NCI-H1694 treated with DMSO at 0.1 percent for 48 hours (cell line): ENCODE measurements at places on chromosomes 4 and X.

DNA sequence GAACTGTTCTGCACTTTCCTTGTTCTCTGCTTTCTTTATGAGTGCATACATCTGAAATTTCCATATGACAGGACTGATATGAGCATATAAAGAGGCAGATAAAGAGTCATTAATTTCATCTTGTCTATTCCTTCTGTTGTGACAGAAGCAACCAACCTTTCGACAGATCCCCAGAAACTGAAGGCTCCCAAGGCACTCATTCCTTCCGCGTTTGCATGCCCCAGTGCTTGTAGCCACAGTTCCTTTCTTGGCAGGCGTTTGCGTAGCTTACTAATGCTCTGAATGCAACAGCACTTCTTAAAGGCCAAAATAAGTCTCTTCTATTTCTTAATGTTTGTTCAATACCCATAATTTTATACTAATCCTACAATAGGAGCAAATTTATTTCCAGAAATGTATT lies 94.0 kb upstream of the TBL1X start:
- no peak for DNase-seq

DNA sequence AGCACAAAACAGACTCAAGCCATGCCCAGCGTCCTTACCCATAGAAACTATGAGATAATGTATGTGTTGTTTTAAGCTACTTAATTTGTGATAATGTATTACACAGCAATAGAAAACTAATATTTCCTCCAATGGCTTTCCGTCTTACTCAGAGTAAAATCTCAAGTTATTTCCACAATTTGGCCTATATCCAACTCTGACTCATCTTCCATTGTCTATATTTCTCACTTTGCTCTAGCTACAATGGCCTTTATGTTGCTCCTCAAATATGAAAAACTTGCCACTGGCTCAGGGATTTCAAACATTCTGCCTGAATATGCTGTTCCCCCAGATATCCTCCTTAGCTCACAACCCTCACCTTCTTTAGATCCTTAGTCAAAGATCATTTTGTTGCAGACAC lies 31.6 kb downstream of the IQCM start:
- no peak for DNase-seq

DNA sequence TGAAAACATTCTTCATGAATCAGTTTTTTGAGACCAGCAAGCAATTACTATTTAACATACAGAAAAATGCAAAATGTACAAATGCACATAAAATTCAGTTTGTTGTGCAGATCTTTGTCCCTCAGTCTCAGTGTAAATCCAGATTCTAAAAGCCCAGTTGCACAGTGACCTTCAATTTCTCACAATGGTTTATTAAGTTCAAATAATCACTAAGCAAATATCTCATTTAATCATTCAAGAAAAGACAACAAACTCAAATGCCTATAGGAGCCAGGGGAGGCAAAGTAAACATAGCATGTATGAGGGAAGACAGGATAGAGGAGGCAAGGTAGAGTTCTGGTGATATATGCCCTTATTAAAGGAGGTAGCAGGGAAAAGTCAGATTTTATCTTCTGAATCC lies 82.8 kb downstream of the PPP3CA start:
- DNase-seq, result no peak

DNA sequence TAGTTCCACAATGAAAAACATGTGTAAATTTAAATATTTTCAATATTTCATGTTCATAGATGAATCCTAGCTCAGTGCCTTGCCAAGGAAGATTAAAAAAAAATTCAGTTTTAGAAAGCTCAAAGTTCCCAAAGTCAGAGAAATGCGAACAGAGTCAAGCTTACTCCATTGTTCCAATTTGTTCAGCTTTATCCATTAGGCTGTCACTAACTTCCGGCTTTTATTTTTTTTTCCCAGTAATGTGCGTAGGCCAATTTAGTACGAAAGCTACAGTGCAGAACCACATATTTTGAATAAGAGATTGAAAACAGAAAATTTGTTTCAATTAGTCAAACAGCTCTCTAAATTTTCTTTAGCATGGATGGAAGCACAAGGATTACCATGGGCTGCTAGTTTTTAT lies 23.1 kb upstream of the KLHL2 start:
- DNase-seq, result no peak

DNA sequence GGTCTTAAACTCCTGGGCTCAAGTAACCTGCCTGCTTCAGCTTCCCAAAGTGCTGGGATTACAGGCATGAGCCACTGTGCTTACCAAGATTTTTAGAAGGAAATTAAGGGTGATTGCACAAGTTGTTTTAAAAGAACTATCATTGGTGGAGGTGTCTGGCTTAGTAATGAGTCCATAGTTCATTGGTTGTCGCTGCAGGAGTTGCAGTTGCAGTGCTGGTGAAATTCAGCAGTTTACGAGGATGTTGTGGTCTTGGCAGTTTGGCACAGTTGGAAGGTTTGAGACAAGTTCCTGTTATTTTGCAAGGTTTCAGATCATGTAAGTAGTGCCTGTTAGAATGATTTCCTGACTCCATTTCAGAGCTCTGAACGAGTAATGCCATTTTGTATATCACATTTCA lies 48.1 kb downstream of the RAB40AL start:
- peak; percentile 1 for DNase-seq

DNA sequence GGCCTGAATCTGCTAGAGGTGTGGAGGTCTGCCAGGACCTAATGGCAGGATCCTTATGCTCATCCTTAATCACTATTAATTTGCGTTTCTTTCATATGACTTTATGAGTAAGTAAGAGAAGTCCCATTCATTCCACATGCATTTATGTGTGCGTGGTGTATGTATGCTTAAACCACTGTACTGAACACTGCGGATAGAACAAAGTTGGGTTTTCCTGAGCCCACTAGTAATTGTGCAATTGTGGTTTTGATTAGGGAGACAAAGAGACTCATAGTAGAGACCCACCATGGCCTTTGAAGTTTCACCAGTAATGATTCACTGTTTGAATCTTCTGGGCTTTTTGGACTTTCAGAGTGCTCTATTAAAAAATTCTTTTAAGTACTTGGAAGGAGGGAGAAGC lies 498.5 kb upstream of the DIPK2B start:
- DNase-seq, result no peak

DNA sequence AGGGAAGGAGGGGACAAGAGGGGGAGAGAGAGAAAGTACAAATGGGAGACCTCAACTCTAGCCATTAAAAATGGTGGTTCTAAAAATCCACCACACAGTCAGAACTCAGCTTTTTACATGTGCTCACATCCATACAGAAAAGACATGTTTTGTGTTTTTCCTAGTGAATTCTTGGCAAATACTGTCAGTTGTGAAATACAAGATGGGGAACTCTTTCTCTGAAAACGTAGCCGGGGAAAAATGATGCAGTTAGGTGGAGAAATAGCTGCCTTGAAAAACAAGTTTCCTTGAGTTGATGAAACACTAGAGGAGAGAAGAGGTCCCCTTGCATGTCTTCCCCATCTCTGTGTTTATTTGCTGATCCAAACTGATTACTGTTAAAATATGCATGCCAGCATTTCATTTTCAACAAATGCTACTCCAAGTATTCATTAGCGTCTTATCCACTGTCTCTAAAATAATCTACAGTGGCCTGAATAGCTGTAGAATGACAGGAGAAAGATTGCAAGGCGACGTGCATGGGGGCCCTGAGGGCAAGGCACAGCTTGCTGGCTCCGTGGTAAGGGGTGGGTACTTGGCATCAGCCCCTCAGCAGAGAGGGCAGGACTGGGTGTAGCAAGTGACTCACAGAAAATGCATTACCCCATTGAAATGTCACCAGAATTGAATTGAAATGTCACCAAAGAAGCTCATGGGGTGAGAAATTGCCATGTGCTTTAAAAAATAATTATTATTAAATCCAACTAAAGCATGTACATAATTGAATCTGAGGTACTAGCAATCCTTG lies 48.1 kb upstream of the TBL1X start:
- no peak for DNase-seq

GRCh38 chr4:148061141-148061481 lies 329.2 kb downstream of the ARHGAP10 start:
- no peak for DNase-seq

GRCh38 chr4:173426064-173426463 lies 27.1 kb upstream of the SCRG1 start:
- no peak for DNase-seq

GRCh38 chrX:100905620-100906019 lies 23.1 kb downstream of the XKRX start:
- no peak for DNase-seq

DNA sequence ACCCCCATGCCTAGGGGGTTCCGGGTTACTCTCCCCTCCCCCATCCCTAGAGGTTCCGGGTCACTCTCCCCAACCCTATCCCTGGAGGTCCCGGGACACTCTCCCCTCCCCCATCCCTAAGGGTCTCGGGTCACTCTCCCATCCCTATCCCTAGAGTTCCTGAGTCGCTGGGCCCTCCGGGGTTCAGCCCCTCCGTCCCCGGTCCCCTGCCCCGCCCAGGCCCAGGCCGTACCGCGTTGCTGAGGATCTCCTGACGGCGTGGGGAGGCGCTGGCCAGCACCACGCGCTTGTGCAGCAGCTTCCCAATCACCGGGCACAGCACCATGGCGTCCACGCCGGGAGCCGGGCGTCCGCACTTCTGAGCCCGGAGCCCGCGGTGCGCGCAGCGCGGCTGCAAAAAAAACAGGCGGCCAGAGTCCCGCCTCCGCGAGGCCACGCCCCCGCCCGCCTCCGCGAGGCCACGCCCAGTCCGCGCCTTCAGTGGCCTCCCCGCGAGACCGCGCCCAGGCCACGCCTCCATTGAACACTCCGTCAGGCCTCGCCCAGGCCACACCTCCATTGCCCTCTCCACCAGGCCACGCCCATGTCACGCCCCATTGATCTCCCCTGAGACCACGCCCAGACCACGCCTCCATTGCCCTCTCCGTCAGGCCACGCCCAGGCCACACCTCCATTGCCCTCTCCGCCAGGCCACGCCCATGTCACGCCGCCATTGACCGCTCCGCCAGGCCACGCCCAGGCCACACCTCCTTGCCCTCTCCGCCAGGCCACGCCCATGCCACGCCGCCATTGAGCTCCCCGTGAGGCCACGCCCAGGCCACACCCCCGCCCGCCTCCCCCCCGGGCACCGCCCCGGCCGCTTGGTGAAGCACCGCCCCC lies at the start of gene ASMTL:
TSS of gene ASMTL (minus strand) at position 394 of the 879 bp plus-strand sequence. CDS start at position 325, 69 bp downstream.
- DNase-seq, result no peak

DNA sequence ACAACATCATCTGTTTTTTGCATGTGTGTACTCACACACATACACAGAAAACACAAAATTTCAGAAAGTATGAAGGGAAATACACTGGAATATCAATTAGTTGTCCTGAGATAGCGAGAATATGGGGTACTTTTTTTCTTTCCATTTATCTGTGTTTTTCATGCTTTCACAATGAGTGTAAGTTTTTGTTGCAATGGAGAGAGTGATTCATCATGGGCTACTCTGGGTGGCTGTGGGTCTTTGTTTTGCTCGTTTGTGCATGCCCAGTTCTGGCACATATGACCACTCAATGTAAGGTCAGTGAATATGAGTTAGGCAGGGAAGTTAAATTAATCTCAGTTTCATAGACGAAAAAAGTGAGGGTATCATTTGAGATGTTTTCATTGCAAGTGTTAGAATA lies 26.9 kb downstream of the XK start:
- DNase-seq, result no peak

DNA sequence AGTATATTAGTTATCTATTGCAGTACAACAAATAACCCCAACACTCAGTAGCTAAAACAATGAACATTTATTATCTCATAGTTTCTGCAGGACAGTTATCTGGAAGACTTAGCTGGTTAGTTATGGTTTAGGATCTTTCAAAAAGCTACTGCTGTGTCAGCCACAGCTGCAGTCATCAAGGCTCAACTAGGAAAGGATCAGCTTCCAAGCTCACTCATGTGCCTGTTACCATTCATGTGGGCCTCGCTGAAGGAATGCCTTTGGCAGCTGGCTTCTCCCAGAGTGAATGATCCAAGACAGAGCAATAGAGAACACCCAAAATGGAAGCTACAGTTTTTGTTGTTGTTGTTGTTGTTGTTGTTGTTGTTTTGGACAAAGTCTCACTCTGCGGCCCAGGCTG lies 13.5 kb upstream of the PRSS48 start:
- no peak for DNase-seq

DNA sequence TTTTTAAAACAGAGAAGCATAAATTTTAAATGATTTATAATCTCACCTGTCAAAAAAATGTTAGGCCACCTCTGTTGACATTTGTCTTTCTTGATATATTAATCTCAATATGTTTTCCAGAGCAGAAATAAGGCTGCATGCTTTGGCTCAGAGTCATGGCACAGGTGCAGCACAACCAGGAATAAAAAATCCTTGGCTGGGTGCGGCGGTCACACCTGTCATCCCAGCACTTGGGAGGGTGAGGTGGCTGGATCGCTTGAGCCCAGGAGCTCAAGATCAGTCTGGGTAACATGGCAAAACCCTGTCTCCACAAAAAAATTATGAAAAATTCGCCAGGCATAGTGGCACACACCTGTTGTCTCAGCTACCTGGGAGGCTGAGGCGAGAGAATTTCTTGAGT lies 18.1 kb downstream of the CPLX1 start:
- DNase-seq, result no peak

DNA sequence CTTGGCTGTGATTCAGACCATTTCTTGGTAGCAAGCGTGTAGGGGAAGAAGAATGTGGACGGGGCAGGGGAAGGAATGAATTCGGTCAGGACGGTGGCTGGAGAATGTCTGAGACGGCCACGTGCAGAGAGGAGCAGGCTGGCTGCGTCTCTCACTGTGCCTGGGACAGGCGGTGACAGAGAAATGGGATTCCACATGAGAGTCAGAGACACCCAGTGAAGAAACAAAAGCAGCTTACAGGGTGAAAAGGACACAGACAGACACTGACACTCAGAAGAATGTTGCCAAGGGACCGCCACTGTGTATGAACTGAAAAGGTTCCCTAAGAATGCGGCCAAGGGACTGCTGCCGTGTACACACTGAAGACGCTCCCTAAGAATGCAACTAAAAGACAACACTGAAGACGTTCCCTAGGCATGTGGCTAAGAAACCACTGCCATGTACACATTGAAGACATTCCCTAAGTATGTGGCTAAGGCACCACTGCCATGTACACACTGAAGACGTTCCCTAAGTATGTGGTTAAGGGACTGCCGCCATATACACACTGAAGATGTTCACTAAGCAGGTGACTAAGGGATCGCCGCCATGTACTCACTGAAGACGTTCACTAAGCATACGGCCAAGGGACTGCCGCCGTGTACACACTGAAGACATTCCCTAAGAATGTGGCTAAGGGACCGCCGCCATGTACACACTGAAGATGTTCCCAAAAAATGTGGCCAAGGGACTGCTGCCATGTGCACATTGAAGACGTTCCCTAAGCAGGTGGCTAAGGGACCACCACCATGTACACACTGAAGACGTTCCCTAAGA lies 49.1 kb downstream of the DHRSX start:
- DNase-seq, result no peak
